ENCODE measurements at places on chromosomes 16 and 17.
A peak's percentile ranks its signal among the peaks of the same experiment; 100 is the strongest.

- no peak for DNase-seq
These were observed 1.2 kb downstream of the SCPEP1 start for GRCh38 chr17:56979091-56979480.

DNA sequence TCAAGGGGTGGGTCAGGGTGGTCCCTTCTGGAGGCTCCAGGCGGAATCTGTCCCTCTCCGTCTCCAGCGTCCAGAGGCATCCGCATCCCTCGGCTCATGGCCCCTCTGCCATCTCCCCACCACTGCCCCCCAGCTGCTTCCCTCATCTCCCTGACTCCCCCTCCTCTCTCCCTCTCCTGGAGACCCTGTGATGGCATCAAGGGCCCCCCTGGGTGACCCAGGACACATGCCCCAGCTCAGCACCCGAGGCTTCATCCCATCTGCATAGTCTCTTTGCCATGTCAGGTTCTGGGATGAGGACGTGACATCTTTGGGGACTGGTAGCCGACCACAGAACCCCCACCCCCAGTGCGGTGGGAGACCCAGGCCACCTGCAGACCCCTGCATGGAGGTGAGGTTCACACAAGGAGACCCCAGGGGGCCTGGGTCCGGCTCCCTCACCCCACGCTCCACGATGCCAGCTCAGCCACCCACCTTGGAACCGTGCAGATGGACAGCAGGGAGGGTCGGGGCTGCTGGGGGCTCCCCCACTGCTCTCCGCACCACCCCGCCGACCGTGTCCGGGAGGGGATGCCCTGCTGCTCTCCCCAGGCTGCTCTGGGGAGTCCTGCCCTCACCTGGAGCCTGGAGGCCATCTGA is 3.8 kb downstream of the SECTM1 start:
- no peak for DNase-seq

DNA sequence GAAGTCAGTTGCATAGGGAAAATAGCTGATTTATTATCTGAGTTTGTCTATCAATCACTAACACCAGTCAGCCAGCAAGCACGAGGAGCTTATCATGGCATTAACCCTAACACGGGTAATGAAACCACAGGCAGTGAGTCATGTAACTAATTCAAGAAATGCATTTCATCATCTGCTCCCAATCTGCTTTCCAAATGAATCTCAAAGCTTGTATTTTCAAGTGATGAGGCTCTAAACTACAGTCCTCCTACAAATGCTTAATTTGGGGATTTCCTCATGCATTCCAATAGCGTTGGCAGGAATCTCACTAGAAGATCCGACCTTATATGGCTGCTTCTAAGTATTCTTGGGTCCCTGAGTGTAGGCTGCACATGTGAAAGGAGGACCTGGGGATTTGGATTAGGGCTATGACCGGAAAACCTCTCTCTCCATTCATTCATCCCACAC is 118.4 kb upstream of the HSBP1 start:
- peak; percentile 97 for DNase-seq

GRCh38 chr16:12097523-12098428 is 121.2 kb downstream of the SNX29 start:
- DNase-seq, result peak; percentile 62

DNA sequence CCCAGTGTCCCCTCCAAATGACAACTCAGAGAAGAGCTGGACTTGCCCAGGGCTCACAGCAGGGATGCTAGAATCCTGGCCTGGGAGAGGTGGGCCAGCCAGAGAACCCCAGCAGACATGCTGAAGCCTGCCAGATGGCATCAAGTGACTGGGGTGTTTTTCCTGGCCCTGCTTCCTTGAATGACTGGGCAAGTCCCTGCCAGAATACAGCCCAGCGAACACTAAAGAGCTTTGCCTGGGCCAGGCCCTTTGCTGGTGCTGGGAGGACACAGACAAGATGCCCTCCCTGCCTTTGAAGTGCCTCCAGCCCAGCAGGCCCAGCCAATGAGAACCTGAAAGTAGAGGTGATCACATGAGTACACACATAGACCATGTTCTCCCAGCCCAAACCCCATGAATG is 11.5 kb downstream of the ZNF319 start:
- no peak for DNase-seq

DNA sequence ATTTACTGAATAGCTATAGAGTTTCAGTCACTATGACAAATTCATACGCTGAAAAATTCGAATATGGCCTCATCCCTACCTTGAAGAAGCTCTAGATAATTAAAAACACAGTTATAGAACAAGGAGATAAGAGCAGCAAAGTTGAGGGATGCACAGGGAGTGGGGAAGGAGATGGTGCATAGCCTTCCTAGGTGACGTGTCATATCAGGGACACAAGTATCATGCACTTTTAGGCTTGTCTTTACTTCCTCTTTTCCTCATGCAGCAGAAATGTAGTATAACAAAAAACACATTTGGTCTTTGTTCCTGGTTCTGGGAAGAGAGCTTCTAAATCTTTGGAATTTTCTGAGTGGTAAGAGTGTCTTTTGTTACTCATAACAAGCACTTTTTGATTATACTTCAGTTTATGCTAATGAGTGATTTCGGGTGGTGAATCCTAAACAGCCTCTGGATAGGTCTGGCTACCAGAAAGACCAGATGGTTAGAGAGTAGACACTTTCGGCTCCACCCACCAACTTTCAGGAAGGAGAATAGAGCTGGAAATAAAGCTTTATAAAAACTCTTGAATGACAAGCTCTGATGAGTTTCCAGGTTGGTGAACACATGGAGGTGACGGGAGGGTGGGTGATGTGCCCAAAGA is 341.4 kb downstream of the UTP18 start:
- no peak for DNase-seq

- DNase-seq, result peak; percentile 62
These were observed 84.6 kb downstream of the USP31 start for GRCh38 chr16:23064639-23065038.

Measured in AG09309 (cell line).